ENCODE measurements at places on chromosomes 2 and 18.
A peak's percentile ranks its signal among the peaks of the same experiment; 100 is the strongest.

DNA sequence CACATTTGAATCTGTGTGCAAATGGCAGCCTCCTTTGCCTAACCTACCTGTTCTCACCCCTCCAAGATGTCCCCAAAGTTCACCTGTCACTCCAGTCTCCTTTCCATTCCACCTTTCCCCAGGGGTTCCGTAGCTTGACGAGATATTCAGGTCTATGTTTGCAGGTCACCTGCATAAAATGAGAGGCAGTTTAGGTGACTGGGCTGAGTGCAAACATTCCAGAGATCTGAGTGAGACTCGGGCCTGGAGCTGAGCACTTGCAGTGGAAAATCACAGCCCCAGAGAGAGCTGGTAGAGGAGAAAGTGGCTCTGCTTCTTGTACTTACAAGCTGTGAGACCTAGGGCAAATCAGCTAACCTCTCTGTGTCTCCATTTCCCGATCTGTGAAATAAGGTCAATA, 20.1 kb downstream of the CAPN14 start:
- no peak for DNase-seq

- no peak for DNase-seq
Measured at GRCh38 chr2:6930923-6931647, 13.9 kb downstream of the RNF144A start.

- no peak for DNase-seq
Measured at GRCh38 chr18:49832221-49832647, 18.9 kb upstream of the ACAA2 start.

GRCh38 chr2:171365232-171365631, 68.6 kb downstream of the METTL8 start:
- no peak for DNase-seq

GRCh38 chr2:189406586-189407233, 34.6 kb upstream of the WDR75 start:
- DNase-seq: no peak

- peak; percentile 55 for DNase-seq
Measured at GRCh38 chr2:67130531-67131256, 266.4 kb upstream of the ETAA1 start.

DNA sequence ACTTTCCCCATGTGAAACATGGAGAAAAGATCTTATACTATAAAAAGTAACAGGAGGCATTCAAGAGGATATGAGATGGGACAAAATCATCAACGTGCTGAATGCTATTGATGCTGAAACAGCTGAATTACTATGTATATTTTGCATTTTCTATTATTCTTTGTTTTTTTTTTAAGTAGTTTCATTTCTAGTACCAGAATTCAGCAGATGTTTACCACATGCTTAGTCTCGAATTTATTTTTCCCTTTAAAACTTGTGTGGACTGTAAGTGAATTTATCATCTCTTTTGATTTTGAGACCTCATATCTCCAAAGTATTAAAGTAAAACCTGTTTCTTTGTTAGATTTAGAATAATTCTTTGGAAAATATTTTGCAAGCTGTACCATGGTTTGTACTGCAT, 205.8 kb downstream of the PTPRM start:
- DNase-seq: no peak

- no peak for DNase-seq
Measured at GRCh38 chr2:206217743-206218142, 56.7 kb upstream of the ZDBF2 start.

DNA sequence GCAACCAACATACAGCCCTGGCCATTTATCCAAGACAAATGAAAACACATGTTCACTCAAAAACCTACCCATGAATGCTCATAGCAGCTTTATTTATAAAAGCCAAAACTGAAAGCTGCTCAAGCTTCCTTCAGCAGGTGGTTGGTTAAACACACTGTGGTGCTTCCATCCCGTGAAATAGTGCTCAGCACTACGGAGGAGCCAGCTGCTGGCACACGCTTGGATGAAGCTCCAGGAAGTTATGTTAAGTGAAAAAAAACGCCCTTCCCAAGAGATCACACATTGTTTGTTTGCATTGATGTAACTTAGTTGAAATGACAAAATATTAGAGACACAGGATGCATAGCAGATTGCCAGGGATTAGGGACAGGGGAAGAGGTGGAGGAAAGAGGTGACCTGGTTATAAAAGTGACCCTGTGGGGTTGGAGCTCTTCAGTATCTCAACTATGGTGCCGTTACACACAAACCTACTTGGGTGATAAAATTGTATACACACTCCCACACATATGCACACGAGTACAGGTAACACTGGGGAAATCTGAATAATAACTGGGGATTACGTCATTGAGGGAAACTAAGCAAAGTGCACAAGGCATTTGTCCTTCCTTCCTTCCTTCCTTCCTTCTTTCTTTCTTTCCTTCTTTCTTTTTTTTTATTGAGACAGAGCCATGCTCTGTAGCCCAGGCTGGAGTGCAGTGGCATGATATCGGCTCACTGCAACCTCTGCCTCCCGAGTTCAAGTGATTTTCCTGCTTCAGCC, 6.2 kb upstream of the ALPG start:
- no peak for DNase-seq

DNA sequence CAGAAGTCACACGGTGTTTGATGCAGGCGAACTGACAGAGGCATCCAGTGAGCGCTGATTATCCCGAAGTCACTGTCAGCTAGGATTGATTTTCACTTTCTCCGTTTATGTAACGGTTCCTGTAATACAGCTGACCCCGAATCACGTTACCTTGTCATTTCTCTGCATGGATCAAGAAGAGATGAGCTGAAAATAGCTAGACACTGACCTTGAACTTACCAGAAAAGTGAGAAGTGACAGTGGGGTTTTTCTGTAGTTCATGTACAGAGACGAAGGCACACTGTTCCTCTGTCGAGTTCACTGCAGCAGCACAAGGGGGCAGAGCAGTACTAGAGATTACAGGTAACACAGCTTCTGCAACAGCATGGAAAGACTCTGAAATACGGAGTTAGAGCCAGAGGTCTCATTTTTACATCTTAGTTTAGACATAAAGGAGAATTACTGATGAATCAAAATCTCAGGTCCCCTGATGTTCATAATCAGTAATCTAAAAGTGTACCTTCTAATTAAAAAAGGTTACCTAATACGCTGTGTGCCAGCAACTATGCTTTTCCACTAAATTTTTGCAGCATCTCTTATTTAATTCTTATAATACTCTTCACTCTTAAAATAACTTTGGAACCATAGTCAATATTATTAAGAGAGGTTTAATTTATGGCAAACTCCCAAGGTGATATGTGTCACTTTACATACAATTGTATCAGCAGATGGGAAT, 33.1 kb downstream of the ARHGAP15 start:
- peak; percentile 44 for DNase-seq

DNA sequence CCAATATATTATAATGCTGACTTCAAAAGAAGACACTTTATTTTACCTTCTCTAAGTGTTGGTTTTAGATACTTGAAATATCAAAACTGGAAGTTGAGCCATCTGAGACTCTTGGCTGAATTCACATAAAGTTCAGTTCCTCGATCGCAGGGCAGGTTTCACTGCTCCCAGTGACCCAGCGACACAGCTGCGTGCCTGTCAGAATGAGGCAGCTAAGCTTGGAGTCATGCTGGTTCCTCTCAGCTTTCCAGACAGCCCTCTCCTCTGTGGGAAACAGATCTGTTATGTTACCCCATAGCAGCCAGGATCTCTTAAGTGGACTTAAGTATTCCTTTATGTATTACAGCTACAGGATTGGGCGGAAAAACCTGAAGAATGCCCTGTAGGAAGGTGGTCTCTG, 142.8 kb upstream of the ALPP start:
- no peak for DNase-seq

DNA sequence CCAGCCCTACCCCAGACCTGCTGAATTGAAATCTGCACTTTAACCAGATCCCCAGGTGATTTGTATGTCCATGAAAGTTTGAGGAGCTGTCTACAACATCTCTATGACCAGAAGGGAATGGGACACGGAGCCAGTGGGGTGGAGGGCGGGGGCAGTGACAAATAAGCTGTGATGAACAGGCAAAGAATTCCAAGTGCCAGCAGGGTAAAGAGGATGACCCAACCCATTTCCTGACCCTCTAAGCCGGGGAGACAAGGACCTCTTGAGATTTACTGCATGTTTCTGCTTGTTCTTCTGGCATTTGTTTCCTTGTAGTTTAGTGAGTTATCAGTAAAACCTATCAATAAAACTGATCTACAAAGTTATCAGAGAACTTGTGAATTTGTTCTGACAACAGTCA, 8.7 kb downstream of the TET3 start:
- no peak for DNase-seq

DNA sequence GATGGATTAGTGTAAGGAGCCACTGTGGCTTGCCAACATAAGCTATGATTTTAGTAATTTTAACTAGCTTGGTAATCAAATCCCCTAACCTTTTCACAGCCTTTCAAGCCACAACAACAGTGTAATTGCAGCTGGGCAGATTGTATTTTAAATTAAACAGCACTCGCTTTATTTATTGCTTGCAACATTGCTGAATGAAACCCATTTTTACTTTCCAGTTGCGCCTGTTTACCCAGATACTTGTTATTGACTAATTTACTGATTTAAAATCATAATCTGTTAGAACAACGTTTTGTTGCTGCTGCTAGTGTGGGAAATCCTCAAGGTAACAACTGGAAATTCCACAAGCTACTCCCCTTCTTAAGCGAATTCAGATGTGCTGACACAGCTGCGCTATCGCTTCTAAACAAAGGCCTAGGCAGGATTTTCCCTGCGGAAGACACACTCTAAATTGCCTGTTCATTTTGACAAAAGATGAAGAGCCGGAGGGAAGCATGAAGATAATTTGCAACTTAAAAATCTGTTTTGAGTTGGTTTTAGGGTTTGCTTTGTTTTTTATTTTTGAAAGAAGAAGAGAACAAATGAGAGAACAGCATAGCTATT, 283.9 kb downstream of the ALPK2 start:
- DNase-seq: no peak

DNA sequence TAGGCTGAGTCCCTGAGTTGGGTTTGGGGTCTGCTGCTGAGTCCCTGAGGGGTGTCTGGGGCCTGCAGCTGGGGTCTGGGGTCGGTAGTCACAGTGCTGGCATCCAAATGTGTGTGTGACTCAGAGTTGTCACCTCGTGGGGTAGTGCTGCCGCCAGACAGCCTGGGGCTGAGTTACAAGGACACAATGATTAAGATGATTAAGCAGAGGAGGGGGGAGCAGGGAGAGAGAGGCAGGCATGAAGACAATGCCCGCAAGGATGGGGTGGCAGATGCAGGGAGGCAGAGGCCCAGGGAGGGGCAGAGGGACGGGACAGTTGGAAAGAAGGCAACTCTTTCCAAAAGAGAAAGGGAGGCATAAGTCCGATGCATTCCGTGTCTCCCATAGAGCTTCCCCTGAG, 120.2 kb downstream of the CELF4 start:
- DNase-seq: no peak

GRCh38 chr2:236167297-236168109, 683 bp downstream of the GBX2 start:
- DNase-seq: no peak

DNA sequence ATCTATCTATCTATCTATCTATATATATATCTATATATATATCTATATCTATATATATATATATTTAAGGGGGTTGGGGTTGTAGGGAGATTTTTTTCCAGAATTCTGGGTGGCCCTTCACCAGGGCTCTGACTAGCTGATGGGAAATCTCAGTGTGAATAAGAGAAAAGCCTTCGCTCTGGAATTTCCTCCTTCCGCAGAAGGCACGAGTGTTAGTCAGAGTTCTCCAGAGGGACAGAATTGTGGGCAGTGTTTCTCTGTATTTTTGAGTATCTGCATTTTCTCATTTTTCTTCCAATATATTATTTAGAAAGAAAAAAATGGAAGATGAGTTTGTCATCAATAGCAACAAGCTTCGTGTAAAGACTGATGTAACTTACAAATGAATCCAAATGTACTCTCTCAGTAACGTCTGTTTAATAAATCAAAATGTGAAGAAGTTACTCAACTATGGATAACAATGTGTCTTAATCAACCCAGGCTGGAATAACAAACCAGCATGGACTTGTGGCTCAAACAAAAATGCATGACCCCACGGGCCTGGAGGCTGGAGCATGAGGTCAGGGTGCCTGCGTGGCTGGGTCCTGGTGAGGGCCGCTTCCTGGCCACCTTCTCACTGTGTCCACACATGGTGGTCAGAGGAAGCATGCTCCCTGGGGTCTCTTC, 10.6 kb upstream of the SNTG2 start:
- DNase-seq: no peak

DNA sequence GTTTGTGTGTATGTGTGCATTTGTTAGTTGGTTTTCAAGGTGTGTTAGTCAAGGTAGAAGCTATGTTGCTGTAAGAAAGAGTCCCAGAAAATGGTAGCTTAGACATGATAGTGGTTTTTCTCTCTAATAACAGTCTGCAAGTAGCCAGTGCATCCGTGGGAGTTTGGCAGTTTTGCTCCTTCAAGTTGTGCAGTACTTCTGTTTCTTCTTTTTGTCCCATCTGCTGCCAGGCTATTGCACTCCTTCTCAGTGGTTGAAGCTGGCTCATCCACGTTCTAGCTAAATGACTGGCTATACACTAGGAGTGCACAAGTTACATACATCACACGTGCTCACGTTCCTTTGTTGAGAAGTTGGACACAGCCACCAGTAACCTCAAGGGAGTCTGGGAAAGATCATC, 134.7 kb downstream of the ASXL3 start:
- DNase-seq: no peak

DNA sequence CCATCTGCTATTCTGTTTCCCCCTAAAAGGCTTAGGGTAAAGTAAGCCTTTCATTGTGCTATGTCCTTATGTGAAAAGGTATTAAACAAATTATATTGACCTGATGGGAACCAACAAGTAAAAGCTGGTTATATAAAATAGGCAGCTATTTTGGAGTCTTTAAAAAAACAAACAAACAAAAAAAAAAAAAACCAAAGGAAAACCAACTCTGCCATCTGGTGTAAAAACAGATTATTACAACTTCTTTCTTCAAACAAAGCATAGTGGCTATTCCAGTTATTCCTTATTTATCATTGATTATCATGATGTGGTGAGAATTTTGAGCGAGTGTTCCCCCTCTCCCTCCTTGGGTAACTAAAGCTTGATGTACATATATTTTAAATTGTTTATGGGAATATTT, 122.3 kb upstream of the FHL2 start:
- peak; percentile 45 for DNase-seq

- DNase-seq: no peak
Measured at GRCh38 chr2:239806276-239806675, 218.9 kb downstream of the NDUFA10 start.

DNA sequence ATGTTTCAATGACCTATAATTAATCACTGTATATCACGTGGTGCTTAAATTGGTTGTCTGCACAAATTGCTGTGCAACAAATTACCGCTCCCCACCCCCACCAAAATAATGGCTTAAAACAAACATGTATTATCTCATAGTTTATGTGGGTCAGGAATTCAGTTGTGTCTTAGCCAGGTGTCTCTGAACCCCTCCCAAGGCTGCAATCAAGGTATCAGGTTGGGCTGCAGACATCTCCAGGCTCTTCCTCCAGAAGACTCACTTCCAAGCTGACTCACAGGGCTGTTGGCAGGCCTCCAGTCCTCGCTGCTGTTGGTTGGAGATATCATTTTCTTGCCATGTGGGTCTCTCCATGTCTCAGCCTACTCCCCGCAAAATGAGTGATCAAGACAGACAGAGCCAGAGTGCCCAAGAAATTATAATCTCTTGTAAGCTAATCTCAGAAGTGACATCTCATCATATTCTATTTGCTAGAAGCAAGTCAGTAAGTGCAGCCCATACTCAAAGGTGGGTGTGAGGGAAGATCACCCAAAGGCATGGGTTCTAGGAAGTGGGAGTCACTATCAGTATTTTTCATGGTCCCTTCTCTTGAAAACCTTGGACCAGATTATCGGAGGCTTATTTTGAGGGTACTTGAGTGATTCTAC, 38.4 kb downstream of the SPC25 start:
- DNase-seq: no peak
